ENCODE measurements at places on chromosomes 16 and 17.

- no peak for DNase-seq
Observed at GRCh38 chr17:81097943-81098308, 63.0 kb downstream of the BAIAP2 start.

- no peak for DNase-seq
Observed at GRCh38 chr17:8212312-8213180, 2.2 kb upstream of the AURKB start.

- DNase-seq = no peak
Observed at GRCh38 chr16:89739383-89739782, 18.0 kb downstream of the ZNF276 start.

DNA sequence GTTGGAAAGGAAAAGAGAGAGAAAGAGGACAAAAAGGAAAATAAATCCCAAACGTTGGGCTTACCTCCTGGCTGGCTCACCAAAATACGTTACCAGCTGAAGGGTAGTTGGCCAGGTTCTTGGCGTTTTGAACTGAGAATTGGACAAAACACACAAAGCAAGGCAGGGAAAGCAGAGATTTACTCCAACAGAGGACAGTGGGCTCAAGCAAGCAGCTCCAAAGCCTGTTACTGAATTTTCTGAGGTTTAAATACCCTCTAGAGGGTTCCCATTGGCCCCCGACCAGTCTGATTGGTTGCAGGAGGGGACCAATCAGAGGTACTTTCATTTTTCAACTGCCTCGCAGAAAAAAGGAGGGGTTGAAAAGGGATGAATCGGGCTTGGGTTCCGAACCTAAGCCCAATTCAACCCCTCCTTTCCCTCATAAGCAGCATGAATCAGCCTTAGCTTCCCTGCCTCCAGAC is 55.6 kb upstream of the ALOX12 start:
- DNase-seq = no peak

GRCh38 chr16:66360624-66361324 is 5.7 kb upstream of the CDH5 start:
- no peak for DNase-seq

DNA sequence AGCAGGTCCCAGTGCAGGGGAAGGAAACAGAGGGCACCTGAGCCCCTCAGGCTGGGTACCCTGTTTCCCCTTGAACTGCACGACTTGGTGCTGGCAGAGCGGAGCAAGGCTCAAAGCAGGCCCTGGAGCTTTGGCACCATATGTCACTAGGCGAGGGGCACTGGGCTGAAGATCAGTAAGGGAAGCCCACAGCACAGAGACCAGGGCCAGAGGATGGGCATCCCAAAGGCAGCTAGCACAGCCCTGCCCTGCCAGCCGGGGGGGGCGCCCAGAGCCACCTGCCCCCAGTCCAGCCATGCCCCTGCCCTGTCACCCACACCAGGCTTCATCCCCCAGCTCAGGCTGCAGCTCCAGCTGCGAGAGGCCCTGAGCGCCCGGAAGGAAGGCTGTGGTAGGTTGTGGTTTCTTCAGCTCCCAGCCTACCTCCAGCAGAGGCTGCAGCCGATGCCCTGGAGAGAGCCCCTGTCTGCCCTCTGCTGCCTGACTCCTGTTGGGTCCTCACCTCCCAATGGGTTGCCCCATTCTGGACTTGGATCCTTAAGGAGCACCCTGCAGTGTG is 10.9 kb downstream of the NHERF1 start:
- DNase-seq = no peak

- no peak for DNase-seq
Observed at GRCh38 chr16:70453892-70454221, 538 bp upstream of the FCSK start.

- no peak for DNase-seq
Observed at GRCh38 chr17:4124999-4125398, 17.8 kb downstream of the ZZEF1 start.

GRCh38 chr17:80348551-80349150 is 66.3 kb upstream of the ENDOV start:
- no peak for DNase-seq

GRCh38 chr16:57801809-57802340 is 416 bp downstream of the KIFC3 start:
- peak; percentile 66 for DNase-seq

Measured in retina (tissue), 1 donor.